ENCODE measurements at places on chromosomes 11 and 22.

DNA sequence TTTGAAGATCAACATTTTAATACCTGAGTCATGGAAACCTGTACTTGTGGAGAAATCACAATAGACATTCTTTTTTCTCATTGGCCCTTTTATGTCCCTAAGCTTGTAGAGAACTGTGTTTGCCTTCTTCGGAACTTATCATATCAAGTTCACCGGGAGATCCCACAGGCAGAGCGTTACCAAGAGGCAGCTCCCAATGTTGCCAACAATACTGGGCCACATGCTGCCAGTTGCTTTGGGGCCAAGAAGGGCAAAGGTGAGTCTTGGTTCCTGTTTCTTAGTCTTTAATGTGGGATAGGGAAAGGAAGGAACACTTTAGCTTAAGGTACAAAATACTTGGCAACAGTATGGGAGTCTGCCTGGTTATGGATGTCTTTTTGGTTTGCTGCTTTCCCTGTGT lies 44.2 kb downstream of the CTNND1 start:
- no peak for DNase-seq

DNA sequence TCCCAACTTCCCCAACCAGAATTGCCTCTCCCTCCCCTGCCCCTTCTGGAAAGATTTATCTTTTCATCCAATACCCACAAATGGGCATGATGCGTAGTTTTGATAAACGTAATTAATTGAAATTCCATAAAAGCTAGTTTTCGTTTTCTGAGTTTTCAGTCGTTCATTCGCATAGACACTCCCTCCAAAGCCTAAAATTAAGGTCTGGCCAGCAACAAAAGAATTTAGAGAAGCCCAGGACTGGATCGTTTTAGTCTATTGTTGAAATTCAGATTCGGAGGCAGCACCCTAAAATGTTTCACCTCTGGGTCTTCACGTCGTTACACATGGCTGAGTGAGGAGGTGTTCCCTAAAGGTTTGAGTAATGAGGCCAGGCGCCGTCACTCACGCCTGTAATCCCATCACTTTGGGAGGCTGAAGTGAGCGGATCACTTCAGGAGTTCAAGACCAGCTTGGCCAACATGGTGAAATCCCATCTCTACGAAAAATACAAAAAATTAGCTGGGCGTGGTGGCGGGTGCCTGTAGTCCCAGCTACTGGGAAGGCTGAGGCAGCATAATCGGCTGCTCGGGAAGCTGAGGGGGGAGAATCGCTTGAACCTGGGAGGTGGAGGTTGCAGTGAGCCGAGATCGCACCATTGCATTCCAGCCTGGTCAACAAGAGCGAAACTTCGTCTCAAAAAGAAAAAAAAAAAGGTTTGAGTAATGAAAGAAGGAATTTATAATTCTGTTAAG lies 589 bp upstream of the NDUFC2 start:
- DNase-seq, result no peak

GRCh38 chr11:113199866-113200265 lies 114.5 kb upstream of the TTC12 start:
- DNase-seq, result no peak

DNA sequence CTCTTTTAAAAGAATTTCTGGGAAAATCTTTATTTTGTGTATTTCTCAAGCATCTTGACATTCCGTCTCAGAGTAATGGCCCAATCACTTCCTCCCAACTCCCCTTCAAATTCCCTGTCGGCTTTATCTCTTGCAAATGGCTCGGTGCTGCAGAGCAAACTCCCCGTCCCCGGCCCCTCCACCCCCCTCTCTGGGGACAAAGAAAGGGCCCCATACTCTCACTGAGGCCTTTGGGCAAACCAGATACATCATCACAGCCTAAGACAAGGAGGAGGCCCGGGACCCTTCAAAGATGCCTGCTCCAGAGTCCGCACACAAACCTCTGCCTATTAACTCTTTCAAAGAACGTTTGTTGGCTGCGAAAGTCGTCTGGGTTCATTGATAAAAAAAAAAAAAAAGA lies 3.9 kb upstream of the SMIM38 start:
- no peak for DNase-seq

DNA sequence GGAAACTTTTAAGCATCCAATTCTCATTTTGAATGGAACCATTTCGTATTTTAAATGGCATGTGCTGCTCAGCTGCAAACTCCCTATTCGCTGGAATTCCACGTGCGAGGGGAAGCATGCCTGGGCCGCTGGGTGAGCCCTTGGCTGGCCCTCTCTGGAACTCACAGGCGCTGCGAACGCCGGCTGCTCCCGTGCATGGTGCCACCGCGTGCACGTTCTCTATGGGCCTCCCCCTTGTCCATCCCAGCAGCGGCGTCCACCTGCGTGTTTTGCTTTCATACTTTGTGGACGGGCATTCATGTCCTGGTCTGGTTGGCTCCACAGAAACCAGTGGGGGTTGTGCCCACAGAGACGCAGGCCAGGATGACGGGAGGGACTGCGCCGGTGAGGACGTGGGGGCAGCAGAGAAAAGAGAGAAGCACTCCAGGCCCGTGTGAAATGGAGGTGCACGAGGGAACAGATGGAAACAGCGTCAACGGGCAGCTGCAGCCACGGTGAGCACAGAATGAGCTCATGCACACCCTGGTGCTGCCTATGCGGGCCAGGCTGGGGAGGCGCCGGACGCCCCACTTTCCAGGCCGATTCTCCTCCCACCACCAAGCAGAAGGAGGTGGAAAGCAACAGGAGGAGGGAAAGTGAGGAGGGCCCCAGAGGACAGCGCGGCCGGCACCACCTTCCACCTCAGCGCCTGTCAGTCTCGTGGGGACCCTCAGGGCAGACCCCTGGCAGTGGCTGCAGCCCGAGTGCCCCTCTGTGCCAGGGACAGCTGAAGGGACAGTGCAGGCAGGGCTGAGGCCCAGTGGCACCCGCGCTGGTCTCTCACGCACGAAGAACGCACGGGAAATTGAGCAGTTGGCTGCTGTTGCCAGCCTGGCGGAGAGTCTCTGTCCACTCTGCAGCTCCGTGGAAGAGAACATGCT lies 29.1 kb downstream of the TOLLIP start:
- no peak for DNase-seq

GRCh38 chr22:35437049-35437448 lies 37.1 kb downstream of the MCM5 start:
- DNase-seq, result no peak

- DNase-seq, result no peak
Observed at GRCh38 chr11:69928975-69929374, 109.8 kb upstream of the FGF3 start.

GRCh38 chr22:39419096-39419495 lies 19.5 kb downstream of the TAB1 start:
- DNase-seq, result no peak

DNA sequence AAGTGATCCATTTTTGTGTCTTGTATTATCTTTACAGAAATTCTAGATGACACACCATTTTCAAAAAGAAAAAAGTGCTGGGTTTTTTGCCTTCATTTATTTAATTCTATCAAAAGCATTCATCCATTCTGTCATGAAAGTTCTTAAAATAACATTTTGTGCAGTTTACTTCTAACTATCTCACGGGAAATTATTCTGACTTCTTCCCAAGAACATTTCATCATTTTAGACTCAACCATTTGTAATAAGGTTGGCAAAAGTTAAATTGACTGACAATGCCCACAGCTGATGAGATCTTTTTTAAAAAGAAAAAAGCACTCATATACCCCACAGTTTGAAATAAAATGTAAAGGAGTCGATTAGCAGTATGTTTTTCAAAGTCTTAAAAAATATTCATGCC lies 68.5 kb downstream of the SBF2 start:
- no peak for DNase-seq

DNA sequence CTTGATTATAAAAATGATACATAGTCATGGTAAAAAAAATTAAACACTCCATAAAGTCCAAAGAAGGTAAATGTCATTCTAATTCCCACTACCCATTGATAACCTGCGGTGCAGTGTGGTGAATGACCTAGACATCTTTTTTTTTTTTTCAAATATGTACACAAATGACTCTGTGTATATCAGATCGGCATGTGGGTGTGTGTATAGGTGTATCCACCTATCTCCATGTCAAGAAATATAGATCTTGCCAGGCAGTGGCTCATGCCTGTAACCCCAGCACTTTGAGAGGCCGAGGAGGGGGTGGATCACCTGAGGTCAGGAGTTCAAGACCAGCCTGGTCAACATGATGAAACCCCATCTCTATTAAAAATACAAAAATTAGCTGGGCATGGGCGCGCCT lies 18.4 kb upstream of the CBX6 start:
- DNase-seq, result no peak

DNA sequence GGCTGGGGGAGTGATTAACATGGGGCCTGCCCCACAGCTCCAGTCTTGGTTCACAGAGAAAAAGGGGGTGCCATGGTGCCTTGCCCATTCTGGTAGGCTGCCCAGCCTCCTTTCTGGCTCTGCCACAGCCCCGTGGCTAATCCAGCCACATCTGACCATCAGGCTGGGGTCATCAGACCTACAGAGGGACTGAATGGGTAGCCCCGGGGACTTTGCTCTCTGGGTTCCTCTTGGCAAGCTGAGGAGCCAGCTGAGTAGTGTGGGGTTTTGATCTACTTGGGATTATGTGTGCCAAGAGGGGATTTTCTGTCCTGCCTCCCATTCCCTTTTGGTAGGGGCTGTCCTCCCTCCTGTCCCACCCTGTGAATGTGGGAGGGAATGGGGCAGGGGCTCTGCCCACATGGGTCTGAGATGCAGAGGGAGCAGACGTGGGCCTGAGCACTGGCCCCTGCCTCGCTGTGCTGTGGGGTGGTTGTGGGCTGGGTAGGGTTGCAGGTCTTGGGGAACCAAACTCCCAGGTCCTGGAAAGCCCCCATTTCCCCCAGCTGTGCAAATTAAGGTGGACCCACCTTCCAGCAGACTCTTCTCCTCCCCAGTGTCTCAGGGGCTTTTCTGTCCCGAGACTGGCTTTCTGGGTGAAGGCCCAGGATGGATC lies 32.0 kb downstream of the CD82 start:
- no peak for DNase-seq

DNA sequence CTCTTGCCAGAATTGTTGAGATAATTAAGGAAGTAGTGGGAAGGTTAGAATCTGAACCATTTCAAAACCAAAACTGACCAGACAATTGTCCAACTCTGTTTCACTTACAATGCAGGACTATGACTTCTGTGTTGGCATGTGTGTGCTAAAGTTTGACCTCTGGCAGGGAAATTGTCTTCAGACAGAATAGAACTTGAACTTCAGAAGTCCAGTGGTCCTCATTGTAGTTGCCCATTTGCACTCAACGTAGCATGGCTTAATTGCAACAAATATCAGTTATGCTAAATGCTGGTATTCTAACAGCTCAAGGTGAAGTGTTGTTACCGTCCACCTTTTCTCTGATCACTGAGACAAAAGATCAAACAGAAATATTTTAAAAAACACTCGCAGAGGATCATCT lies 47.2 kb downstream of the BLID start:
- no peak for DNase-seq

GRCh38 chr11:95668131-95668530 lies 121.5 kb downstream of the FAM76B start:
- DNase-seq, result no peak

- no peak for DNase-seq
Observed at GRCh38 chr11:60305906-60306619, 21.0 kb upstream of the MS4A6E start.

DNA sequence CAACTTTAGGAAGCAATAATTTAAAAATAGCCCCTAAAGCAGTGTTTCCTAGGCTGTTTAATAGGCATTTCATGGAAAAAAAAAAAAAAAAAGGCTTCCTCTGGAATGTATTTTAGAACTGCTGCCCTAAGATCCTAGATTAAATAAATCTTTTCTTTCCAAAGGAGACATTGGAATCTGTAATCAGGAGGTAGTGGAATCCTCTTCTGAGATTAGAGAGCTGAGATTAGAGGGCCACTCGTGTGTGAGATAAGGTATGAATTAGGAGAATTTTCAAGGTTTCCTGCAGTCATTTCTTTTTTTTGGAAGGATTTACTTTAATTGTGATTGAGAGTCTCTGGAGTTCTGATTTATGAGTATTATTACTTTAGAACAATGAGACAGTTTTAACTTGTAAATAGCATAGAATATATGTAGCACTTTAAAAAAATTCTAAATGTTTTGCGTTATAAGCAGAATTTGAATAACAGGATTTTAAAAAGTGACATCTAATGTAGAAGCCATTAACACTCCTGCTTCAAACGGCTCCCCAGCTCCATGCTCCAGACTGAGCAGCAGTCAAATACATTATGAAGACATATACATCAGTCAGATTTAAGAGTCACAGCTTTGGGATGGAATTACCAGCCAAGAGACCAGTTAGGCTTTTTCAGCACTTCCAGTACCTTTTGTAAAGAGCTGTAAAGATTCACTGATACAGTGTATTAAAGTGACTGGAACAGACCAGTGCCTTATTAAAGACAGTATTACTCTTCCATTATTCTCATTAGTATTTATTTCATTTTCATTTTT lies 5.0 kb downstream of the EED start:
- no peak for DNase-seq

DNA sequence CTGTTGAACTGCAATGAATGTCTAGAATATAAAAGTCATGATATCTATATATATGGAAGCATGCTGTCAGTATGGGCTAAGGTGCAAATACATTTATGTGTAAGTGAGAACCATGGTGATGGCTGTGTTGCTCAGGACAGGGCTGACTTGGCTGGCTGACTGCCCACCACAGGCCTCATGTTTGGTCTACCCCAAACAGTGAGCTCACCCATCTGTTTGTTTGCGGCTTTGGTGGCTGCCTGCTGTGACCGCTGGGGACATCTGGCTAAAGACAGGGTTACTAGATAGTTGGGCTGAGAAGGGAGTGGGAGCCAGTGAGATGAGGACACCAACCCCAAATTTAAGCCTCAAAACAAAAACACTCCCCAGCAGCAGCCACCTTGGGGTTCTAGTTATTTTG lies 6.3 kb downstream of the CD44 start:
- DNase-seq, result no peak

DNA sequence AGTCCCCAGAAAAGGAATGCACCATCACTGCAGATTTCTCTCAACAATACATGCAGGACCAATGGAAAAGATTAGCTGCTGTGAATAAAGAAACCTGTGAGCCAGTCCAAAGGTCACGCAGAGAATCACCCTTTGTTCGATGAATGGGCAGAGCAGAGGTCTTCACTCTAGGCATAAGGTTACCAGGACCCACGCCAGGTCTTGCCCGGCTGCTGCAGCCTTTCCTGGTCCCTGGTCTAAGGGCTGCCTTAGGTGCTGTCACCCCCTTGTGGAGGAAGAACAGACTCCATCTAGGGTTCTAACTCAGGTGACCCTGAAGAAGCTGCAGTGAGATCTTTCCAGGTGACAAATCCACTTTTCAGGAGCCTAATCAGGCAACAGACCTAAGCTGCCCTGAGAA lies 29.0 kb upstream of the NAP1L4 start:
- no peak for DNase-seq

GRCh38 chr22:36913427-36914389 lies at the start of gene CSF2RB:
Gene CSF2RB, plus strand, starts transcription at chr22:36913628. Its CDS starts 8,580 bp downstream, at chr22:36922208.
- no peak for DNase-seq

- DNase-seq, result peak; percentile 26
Observed at GRCh38 chr11:77175869-77176539, 48.0 kb downstream of the MYO7A start.

- no peak for DNase-seq
Observed at GRCh38 chr11:72840780-72841179, 26.6 kb downstream of the ATG16L2 start.

GRCh38 chr22:39236321-39237317 lies 8.2 kb downstream of the PDGFB start:
- no peak for DNase-seq
